ENCODE measurements at places on chromosomes 4 and X.
A peak's percentile ranks its signal among the peaks of the same experiment; 100 is the strongest.

DNA sequence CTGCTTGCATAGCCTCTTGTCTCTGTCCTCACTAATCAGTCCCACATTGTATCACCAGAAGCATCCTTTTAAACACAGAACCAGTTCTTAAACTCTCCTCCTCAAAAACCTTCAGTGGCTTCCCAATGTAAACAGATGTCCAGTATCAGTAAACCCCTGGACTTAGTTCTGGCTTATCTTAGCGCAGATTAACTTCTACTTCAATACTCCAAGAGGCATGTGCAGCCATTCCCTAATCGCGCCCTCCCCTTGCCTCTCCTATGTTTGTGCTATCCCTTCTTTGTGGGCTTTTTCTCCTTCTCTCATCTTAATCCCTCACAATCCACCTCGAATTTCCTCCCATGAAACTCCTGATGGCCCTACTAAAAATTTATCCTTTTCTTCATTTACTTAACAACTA lies 193.8 kb downstream of the FBXO8 start:
- DNase-seq, result no peak

DNA sequence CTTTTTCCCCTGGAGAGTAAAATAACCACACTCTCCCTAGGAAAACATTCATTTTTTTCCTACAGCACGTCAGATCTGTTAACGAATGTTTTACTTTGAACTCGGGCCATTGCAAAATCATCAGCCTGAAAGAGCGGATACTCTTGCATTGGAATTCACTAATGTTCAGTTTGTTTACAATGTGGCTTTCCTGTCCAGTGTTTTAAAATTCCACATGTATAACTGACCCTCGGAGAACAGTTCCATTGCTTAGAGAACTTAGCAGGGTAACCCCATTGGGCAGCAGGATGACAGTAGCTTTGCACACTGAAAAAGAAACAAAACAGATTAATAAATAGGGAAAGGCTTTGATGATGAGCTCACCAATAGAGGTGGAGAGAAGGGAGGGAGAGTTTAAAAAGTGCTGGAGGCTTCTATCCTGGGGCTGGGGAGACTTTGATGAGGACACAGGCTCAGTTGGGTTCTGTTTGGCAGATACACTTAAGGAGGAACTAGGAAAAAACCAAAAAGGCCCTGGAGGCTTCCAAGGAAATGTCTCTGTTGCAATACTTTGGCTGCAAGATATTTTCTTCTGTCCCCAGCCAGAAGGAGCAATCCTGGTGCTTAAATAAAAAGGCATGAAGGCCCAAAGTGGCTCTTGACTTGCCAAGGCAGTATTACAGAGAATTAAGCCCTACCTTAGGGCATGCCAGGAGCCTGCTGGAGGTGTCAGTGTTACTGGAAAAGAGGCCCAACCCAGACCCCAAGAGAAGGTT lies 143.1 kb downstream of the ARSF start:
- peak; percentile 52 for DNase-seq

DNA sequence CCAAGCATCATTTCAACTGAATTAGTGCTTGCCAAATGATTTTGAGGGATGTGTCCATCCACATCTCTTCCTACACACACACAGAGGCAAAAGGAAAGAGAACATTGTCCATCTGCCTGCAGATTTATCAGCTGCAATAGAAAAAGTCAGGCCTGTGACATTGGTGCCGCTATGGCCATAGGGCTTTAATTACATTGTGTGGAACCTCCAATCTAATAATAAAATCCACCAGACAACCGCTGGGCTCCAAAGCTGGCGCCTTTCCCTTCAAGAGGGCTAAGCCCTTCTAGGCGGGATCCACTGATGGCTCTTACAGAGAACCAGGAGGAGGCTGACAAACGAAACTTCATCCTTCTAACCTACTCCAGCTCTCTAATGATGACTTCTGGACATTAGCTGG lies 60.6 kb downstream of the PHOX2B start:
- DNase-seq, result no peak

- DNase-seq, result no peak
These were observed 23.2 kb upstream of the PTTG2 start for GRCh38 chr4:37936889-37937498.

DNA sequence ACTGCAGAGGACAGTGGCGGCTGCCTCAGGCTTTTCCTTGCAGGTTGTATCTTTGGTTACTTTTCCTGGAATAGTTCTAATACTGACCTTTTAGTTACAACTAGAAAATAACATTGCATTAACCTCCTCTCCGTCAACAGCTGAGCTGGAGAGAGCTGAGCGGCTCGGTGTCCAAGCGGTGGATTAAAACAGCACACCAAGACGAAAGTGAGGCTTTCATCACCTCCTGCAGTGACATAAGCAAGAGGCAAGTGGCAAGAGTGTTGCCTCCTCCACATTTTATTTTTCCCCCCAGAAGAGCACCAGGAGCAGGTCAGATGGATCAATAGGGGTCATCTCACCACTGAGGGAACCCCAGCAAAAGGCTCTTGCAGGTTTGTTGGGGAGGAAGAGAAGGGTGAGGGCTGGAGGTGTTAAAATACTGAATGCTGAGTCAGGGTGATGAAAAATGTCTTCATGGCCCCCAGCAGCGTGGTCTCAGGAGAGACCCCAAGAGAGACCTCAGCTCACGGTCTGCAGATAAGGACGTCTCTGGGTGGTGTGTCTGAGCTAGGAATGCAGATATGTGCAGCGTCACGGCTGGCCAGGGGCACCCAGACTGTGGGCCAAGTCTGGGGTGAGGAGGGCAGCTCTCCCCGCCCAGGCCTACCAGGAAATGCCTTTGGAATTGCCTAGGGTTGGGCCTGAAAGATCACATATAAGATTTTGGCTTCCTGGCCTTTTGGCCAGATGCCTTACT lies 50.3 kb downstream of the CASP3 start:
- DNase-seq, result no peak

DNA sequence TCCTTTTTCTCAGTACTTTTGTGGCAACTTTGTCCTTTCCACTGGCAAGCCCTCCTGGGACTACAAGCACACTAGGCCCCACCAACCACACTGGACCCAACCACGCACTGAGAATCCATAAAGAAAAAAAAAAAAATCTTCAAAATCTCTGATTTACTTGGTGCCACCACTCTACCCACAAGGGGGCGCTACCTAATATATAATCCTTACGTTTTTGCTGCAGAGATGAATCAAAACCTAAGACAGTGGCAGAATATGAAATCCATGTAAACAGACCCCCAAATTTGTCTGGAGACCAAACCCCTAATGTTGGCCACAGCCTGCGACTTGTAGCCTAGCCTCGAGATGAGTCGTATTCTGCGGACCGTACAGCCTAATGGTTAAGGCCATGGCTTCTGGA lies 63.5 kb upstream of the ARHGAP36 start:
- no peak for DNase-seq

DNA sequence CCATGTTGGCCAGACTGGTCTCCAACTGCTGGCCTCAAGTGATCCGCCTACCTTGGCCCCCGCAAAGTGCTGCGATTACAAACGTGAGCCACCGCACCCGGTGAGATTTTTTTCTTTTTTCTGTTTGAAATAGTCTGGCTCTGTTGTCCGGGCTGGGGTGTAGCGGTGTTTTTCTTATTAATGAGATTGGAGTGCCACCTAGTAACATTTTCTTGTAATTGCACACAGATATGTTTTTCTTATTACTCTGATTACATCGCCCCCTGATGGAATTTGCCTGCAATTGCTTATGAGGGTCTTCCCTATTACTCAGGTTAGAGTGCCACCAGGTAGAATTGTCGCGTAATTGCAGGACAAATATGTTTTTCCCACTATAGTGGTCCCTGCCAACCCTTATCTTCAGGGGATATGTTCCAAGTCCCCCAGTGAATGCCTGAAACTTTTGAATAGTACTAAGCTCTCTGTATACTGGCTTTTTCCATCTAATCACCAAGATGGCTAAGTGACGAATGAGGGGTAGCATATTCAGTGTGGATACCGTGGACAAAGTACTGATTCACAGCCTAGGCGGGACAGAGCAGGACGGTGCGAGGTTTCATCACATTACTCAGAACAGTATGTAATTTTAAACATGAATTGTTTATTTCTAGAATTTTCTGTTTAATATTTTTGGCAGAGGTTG lies 8.6 kb upstream of the PDHA1 start:
- DNase-seq, result no peak

- no peak for DNase-seq
These were observed 193.5 kb downstream of the CFAP299 start for GRCh38 chr4:80529026-80529425.

GRCh38 chr4:144967161-144967560 lies 130.8 kb downstream of the ANAPC10 start:
- DNase-seq, result no peak

- DNase-seq, result no peak
These were observed 308.7 kb downstream of the PDGFC start for GRCh38 chr4:156662921-156663320.

GRCh38 chr4:85127653-85128052 lies 161.2 kb upstream of the WDFY3 start:
- no peak for DNase-seq

DNA sequence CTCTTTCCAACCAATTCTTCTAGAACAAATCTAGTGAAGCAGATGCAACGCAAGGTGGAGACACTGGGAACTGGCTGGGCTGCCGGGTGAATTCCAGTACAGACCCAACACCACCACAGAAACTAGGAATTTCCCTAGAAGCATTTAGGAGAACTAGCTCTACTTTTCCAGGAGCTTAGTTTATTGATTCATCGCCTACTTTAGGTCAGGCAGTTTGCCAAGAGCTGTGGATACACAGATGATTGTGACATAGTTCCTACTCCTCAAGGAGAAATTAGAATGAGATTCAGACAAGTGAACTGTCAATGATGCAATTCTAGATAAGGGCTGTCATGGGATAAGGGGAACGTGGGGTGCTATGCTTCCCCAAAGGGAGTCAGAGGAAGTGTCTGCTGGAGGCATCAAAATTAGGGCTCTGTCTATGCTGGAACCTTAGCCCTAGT lies 350.0 kb downstream of the CAMK2D start:
- peak; percentile 91 for DNase-seq

- DNase-seq, result no peak
These were observed 42.5 kb downstream of the ZBTB49 start for GRCh38 chr4:4332529-4332928.

GRCh38 chr4:33149658-33150524 lies 2429.7 kb downstream of the PCDH7 start:
- DNase-seq, result no peak

DNA sequence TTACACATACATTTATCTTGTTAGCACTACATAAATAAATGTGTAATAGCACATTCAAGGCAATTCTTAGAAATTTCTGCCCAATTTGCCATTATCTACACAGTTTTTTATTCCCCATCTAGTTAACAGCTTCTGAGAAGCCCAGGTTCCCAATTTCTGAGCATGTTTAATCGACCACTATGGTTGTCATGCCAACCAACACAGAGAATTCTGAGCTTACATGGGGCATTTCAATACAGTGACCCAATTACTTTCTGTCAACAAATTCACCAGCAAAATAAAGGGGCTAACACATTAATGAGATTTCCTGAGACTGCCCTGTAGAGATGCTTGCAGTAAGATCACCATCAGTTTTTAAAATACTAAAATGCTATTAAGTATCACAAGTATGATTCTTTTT lies 22.0 kb downstream of the GPM6A start:
- DNase-seq, result no peak

DNA sequence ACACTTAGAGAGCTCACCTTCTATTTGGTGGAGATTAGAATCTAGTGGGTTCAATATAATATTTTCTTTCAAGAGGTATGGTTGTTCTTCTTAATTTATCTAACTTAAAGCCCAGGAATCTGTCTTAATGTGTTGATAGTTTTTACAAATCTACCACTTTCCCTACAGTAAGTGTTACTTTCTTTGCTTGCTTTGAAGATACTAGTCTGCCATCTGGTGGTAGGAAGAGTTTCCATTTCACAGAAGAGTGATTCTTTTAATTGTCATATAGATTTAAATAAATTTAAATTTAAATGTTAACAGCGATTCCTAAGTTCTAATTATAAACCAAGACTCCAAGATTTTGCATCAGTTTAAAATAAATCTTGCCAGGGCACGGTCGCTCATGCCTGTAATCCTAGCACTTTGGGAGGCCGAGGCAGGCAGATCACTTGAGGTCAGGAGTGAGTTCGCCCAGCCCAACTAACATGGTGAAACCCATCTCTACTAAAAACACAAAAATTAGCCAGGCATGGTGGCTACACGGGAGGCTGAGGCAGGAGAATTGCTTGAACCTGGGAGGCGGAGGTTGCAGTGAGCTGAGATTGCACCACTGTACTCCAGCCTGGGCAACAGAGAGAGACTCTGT lies 43.5 kb downstream of the NUDT9 start:
- DNase-seq, result peak; percentile 12

Data from fibroblast of skin of left quadriceps (primary cell).